AG10803 (cell line): ENCODE measurements at places on chromosomes 16 and 17.

GRCh38 chr16:77986011-77986740 lies 36.2 kb upstream of the CLEC3A start:
- no peak for DNase-seq

- DNase-seq: no peak
These were observed 21.5 kb downstream of the SRP68 start for GRCh38 chr17:76050538-76051467.

DNA sequence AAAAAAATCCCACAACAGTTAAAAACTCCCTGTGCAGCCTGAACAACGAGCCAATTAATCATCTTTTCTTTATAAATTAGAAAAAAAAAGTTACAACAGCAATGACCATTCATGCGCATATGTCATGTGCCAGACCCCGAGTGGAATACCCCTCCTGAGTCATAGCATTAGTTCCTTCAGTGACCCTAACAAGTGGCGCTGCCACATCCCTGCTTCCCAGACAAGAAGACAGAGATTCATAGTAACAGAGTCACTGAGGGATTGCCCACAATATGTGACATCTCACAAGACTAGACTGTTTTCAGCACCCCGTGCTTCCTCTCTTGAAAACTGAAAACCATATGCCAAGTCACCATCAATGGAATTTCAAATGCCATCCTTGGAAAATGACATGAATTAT lies 7.9 kb downstream of the UMOD start:
- DNase-seq: no peak

DNA sequence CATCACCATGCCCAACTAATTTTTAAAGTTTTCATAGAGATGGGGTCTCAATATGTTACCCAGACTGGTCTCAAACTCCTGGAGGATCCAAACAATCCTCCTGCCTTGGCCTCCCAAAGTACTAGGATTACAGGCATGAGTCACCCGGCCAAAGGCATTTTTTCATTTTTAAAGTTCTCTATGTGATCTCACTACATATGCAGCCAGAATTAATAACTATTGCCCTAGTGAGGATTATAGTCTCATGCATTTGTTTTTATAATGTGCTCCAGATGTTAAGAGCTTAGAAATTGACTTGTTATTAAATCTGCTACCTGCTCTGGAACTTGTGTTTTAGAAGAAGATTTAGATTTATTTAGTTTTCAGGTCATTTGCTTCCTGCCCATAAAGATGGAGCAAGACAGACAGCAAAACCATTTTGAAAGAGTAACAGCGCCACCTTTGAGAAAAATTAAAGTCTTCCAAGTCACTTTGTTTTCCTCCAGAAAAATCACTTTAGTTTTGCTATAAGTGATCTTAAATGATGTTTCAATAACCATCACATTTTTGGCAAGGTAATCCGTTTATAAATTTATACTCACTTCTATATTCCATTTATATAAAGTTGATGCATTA lies 79.5 kb downstream of the CA4 start:
- peak; percentile 44 for DNase-seq

GRCh38 chr17:27631897-27632725 lies 1.1 kb downstream of the LGALS9 start:
- no peak for DNase-seq

DNA sequence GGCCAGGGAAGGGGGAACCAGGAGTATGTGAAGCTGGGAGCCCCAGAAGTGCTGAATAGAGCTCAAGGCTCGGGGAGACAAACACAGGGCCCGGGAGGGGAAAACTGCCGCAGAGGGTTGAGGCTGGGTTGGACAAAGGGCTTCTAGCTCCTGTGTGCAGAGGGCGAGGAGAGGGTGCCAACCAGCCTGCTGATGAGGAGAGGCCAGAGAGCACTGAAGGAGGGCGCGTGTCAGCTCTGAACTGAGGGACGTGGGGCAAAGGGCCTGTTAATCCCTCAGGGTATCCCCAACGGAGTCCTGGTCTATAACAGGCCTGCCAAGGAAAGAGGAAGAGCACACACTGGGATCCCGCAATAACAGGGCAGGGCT lies 151.3 kb downstream of the C16orf78 start:
- no peak for DNase-seq

DNA sequence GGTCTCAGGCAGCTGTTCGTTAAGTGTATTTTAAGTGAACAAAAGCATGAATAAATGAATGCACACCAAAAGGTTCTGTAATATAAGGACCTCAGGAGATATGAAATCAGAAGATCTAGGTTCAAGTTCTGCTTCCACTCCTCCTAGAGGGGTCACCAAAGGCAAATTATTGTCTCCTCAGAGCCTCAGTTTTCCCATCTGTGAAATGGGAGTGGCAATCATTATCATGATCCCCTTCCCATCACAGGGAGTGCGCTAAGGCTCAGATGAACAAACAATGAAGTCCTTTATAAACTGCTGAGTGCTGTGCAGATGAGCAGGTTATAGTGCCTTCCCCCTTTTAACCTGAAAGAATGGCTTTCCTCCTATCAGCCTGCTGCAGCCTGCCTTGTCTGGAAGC lies 248.3 kb upstream of the C16orf82 start:
- DNase-seq: no peak

DNA sequence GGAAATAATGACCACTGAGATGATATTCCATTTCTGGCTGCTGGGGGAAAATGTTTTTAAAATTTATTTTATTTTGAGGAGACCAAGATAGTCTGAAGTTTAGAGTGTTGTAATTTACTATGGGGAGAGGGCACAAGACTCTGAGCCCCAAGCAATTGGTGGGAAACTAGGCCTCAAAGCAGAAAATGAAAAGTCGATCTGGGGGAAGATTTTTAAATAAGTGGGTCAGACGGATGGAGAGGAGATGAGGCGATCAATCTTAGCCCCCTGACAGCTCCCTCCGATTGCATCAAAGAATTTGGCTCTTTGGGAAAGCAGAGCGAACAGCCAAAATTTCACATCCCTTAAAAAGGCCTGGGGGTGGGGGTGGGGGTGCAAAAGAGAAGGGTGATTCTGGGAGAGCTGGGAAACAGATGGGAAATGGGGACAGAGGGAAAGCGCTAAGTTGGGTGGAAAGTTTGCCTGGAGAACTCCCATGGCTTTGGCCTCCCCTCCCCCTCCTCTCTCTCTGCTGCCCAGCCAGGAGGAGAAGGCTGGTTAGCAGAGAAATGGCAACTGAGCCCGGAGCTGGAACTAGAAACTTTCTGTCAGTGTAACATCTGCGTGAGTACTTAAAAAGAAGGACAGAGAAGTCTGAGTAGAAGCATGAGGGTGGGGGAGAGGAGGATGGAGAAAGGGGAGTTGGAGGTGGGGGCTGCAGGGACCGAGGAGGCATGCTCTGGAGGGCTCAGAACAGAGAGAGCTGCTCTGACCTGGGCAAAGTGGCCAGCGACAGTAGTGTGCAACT lies 1.4 kb upstream of the HOXB2 start:
- peak; percentile 65 for DNase-seq

- no peak for DNase-seq
These were observed 541.1 kb downstream of the KCNJ18 start for GRCh38 chr17:22233382-22233781.

DNA sequence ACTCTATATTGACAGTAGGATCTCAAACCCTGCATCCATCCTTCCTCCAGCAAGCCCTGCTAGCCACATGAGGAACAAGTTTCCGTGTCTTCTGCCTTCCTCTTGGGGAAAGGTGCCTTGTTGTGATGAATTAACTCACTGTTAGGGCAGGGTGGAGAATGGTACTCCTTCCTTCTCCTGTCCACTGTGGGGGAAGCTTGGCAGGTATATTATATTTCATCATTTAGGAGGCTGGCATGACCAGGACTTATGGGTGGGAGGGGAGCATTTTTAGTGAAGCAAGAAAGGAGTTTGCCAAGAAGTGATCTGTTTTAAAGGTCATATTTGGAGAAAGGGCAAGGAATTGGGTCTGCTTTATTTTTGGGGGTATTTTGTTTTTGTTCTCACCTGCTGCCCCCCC lies 9.3 kb upstream of the CDC6 start:
- DNase-seq: no peak

DNA sequence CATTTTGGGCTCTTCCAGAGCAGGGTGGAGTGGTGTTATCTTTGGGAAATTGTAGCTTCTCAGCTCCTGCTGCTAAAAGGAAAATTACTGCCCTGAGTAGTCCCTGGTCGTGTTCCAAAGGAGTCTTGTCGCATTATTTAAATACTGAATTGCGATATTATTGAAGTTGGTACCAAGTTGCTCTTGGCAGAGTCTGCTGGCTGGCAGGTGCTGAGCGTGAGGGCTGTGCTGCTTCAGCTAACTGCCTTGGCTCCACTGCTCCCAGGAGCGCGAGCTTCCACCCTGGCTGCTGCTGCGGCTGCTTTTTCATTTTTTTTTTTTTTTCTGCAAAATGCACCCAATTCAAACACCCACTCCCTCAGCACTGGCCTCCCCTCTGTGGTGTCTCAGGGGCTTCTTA lies 289.8 kb downstream of the MAF start:
- no peak for DNase-seq

- peak; percentile 66 for DNase-seq
These were observed 157.2 kb upstream of the FOXF1 start for GRCh38 chr16:86353148-86353547.

GRCh38 chr17:43326490-43327275 lies 72.1 kb upstream of the ARL4D start:
- DNase-seq: no peak
